ENCODE measurements at places on chromosomes 11 and 22.
A peak's percentile ranks its signal among the peaks of the same experiment; 100 is the strongest.

DNA sequence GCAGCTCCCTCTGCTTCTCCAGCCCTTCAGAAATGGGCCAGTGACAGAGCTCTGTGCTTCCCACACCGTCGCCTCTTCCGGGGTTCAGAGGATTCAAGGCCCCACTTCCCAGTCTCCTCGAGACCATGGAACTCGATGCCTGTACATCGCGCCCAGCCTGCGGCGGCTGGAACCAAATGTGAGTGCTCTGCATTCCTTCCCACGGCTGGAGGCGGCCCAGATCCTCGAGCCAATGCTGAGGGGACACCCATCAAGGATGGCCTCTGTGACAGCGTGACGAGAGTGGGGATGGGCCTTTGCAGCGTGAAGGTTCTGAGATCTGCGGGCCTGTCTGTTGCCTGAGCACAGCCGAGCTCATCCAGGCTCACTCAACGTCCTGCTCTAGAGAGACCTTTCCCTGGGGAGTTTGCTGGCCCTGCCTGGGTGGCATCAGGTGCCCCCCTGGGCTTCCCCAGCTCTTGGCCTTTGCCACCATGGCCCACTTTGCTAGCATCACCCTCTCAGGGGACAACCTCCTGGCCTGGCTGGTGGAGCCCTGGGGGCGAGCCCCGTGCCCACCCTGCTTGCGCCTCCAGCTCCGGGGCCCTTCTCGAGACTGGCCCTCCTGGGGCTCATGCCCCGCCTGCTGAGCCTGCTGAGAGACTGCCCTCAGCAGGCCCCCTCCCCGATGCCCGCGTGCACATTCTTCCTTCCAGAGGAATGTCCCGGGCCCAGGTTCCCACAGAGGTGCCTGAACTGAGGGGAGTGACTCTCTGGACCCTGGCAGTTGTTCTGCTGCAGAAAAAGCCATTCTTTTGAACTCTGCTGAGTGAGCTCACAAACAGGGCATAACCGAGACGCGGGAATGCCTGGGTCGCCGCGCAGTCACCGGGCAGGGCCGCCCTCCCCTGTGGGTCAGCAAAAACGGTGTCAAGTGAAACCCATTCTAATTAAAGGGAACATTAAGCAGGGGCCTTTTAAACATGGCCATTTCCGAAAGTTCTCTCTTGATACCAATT is 7.3 kb upstream of the MYEOV start:
- peaks cover 9% of the 10 kb centered on the region for H3K4me1 ChIP-seq
- H3K27me3 ChIP-seq: no peaks in the 10 kb centered on the region
- DNase-seq: no peak
- no peak overlapping the region for H3K27ac ChIP-seq

DNA sequence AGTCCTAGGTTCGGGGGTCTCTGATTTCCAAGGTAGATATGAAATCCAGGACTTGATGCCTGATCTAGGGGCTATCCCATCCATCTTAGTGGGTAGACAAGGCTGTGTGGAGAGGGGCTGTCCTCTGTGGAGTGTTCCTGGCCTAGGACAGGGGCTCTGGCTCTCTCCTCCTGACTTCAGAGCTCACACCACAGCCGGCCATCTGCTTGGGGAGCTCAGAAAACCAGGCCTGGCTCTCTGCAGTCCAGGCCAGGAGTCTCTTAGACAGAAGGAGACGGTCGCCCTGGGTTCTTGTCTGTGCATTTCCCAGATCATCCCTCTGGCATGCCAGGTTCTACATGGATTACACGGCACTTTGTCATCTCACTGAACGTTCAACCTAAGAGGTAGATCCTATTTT is 17.9 kb downstream of the TUB start:
- no peak for DNase-seq
- peaks cover 32% of the 10 kb centered on the region for H3K36me3 ChIP-seq
- no peaks in the 10 kb centered on the region for H3K4me1 ChIP-seq
- H3K4me3 ChIP-seq: no peak overlapping the region
- H3K27ac ChIP-seq: no peak overlapping the region

- no peaks in the 10 kb centered on the region for H3K27me3 ChIP-seq
- H3K27ac ChIP-seq: 0 out of 2 replicates have a peak overlapping the region, but pooled peaks have one; percentile 22
- H3K4me3 ChIP-seq: no peak overlapping the region
- H3K36me3 ChIP-seq: peaks cover 21% of the 10 kb centered on the region
These were observed 66.4 kb downstream of the SMCO4 start for GRCh38 chr11:93476796-93477195.

GRCh38 chr22:29690476-29690875 is 29.3 kb upstream of the CABP7 start:
- no peak overlapping the region for H3K4me3 ChIP-seq
- H3K4me1 ChIP-seq: peaks cover 51% of the 10 kb centered on the region
- no peaks in the 10 kb centered on the region for H3K27me3 ChIP-seq
- H3K27ac ChIP-seq: peak overlapping the region; percentile 66

- peaks cover 14% of the 10 kb centered on the region for H3K27me3 ChIP-seq
- no peak overlapping the region for H3K4me3 ChIP-seq
- H3K36me3 ChIP-seq: no peaks in the 10 kb centered on the region
- H3K27ac ChIP-seq: no peak overlapping the region
- DNase-seq: no peak
- peaks cover 10% of the 10 kb centered on the region for H3K4me1 ChIP-seq
These were observed 6.7 kb downstream of the GDPD5 start for GRCh38 chr11:75518771-75519653.

GRCh38 chr22:38826386-38826785 is 17.4 kb downstream of the NPTXR start:
- H3K4me1 ChIP-seq: peaks cover 3% of the 10 kb centered on the region
- H3K27ac ChIP-seq: no peak overlapping the region
- H3K27me3 ChIP-seq: no peaks in the 10 kb centered on the region
- H3K36me3 ChIP-seq: no peaks in the 10 kb centered on the region
- H3K4me3 ChIP-seq: no peak overlapping the region
- DNase-seq: no peak

GRCh38 chr22:49608228-49608627 is 219.4 kb downstream of the BRD1 start:
- H3K36me3 ChIP-seq: peaks cover 19% of the 10 kb centered on the region
- DNase-seq: no peak

GRCh38 chr22:46638601-46639431 is 18.6 kb downstream of the GRAMD4 start:
- H3K27ac ChIP-seq: peak overlapping the region; percentile 38
- no peaks in the 10 kb centered on the region for H3K36me3 ChIP-seq
- DNase-seq: no peak
- no peak overlapping the region for H3K4me3 ChIP-seq

- H3K27me3 ChIP-seq: peaks cover 99% of the 10 kb centered on the region
- no peak overlapping the region for H3K27ac ChIP-seq
- H3K4me1 ChIP-seq: peaks cover 51% of the 10 kb centered on the region
- H3K4me3 ChIP-seq: peak overlapping the region; percentile 86
- no peaks in the 10 kb centered on the region for H3K36me3 ChIP-seq
These were observed 100.6 kb upstream of the HSD17B12 start for GRCh38 chr11:43579919-43580276.

GRCh38 chr11:35750981-35751663 is 88.5 kb downstream of the TRIM44 start:
- H3K27ac ChIP-seq: no peak overlapping the region
- no peaks in the 10 kb centered on the region for H3K27me3 ChIP-seq
- H3K36me3 ChIP-seq: peaks cover 7% of the 10 kb centered on the region
- no peak overlapping the region for H3K4me3 ChIP-seq
- H3K4me1 ChIP-seq: peaks cover 9% of the 10 kb centered on the region

GRCh38 chr11:18490736-18491485 is 35.3 kb downstream of the LDHAL6A start:
- H3K27ac ChIP-seq: 0 out of 2 replicates have a peak overlapping the region, but pooled peaks have one; percentile 2
- no peak for DNase-seq
- H3K36me3 ChIP-seq: peaks cover 17% of the 10 kb centered on the region
- no peaks in the 10 kb centered on the region for H3K4me1 ChIP-seq
- H3K4me3 ChIP-seq: no peak overlapping the region

GRCh38 chr11:80856066-80856465 is 1415.2 kb upstream of the TENM4 start:
- no peaks in the 10 kb centered on the region for H3K36me3 ChIP-seq
- no peak for DNase-seq
- H3K4me1 ChIP-seq: 0 out of 2 replicates have a peak, but pooled peaks cover 3% of the 10 kb centered on the region
- H3K27me3 ChIP-seq: no peaks in the 10 kb centered on the region

DNA sequence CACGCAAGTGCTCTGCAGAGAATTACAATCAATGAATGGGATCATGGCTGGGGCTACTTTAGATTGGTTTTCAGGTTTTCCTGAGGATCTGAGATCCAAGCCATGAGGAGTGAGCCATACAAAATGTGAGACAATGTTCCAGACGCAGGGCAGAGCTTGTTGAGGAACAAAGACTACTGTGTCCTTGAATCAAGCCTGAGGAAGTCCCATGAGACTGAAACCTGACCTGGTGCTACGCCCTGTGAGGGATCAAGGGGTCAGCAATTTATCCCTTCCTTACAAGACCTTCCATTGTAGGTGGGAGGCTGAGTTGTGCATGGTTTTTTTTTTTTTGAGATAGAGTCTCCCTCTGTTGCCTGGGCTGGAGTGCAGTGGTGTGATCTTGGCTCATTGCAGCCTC is 2.1 kb downstream of the INCENP start:
- no peaks in the 10 kb centered on the region for H3K27me3 ChIP-seq
- peaks cover 27% of the 10 kb centered on the region for H3K36me3 ChIP-seq
- H3K4me1 ChIP-seq: peaks cover 27% of the 10 kb centered on the region
- no peak overlapping the region for H3K27ac ChIP-seq

GRCh38 chr11:77351281-77351886 is 49.9 kb upstream of the GDPD4 start:
- no peak overlapping the region for H3K27ac ChIP-seq
- no peak for DNase-seq
- no peaks in the 10 kb centered on the region for H3K4me1 ChIP-seq
- no peaks in the 10 kb centered on the region for H3K27me3 ChIP-seq

DNA sequence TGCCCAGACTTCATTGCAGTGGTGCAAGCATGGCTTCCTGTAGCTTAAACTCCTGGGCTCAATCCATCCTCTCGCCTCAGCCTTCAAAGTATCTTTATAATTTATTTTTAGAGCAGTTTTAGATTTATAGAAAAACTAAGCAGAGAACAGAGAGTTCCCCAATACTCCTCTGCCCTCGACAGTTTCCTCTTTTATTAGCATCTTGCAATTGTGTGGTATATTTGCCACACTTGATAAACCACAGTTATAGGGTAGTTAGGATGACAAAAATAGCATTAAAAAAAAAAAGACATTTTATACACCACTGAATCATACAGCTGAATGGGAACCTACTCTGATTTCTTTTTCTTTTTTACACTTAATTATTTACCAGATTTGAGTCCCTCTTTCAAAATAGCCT is 31.2 kb downstream of the MS4A2 start:
- no peak overlapping the region for H3K27ac ChIP-seq
- no peaks in the 10 kb centered on the region for H3K36me3 ChIP-seq
- DNase-seq: no peak
- H3K27me3 ChIP-seq: no peaks in the 10 kb centered on the region

- DNase-seq: no peak
- H3K36me3 ChIP-seq: peaks cover 9% of the 10 kb centered on the region
- peaks cover 15% of the 10 kb centered on the region for H3K4me1 ChIP-seq
- H3K4me3 ChIP-seq: no peak overlapping the region
- H3K27me3 ChIP-seq: no peaks in the 10 kb centered on the region
- peak overlapping the region; percentile 82 for H3K27ac ChIP-seq
These were observed 27.0 kb downstream of the SGSM3 start for GRCh38 chr22:40397396-40397795.

DNA sequence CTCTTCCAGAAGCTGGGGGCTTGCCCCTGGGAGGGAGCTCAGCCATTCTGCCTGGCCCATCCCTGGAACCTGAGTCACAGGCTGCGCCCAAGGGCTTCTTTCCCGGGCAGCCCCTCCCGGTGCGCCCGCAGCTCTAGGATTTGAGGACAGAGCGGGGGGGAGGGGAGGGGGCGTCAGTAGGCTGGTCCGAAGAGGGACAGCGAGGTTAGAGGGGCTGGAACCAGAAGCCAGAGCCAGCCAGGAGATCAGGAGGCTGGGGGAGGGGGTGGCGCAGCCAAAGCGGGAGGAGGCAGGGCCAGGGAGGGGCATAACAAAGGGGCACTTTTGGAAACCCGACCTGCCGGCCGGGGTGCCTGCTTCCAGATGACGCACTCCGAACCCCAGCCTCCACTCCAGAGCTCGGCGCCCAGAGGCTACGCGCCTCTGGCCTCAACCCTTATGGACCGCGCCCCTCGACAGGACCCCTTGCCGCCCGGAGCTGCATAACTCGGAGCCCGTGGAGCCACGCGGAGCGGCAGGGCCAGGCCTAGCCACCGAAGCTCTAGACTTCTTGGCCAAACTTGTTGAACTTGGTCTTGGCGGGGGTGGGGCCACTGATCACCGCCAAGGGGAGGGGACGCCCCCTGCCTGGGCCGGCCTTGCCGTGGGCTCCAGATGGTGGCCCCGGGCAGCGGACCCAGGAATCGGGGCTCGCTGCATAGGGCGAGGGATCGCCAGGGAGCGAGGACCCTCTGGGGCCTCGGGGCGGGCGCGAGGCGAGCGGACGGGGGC is 744 bp downstream of the PACSIN3 start:
- peak; percentile 89 for DNase-seq
- H3K36me3 ChIP-seq: peaks cover 3% of the 10 kb centered on the region
- H3K27ac ChIP-seq: peak overlapping the region; percentile 86
- peaks cover 9% of the 10 kb centered on the region for H3K27me3 ChIP-seq

DNA sequence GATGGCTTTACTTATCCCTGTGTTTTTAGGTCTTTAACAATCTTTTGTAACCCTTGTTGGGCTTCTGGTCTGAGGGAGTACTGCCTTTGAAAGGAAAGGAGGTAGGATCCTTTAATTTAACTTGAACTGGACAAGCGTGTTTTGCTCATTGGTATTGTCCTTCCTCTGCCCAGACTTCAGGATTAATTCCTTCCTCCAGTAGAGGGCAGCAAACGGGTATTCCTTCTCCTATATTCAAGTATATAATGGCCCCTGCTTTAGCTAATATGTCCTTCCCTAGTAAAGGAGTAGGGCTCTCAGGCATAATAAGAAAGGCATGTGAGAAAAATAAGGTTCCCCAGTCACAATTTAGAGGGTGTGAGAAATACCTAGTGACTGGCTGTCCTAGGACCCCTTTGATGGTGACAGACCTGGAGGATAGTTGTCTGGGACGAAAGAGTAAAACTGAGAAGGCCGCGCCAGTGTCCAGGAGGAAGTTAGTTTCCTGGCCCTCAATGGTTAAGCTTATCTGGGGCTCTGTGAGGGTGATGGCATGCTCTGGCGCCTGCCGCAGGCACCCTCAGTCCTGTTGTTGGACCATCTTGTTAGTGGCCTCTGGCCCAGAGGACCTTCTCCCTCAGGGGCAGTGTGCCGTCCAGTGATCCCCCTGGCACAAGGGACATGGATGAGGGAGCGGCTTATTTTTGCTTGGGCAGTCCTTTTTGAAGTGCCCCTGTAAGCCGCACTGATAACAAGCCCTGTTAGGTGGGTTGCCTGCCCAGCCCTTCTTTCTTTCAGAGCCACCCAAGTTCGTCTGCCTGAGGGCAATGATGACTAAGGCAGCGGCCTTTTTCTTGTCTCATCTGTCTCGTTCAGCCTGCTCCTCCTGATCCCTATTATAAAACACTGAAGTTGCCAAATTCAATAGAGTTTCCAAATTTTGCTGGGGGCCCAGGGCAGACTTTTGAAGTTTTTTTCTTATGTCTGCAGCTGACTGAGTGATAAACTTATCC is 51.8 kb downstream of the C11orf71 start:
- no peaks in the 10 kb centered on the region for H3K27me3 ChIP-seq
- peaks cover 11% of the 10 kb centered on the region for H3K36me3 ChIP-seq
- DNase-seq: peak; percentile 34
- peaks cover 9% of the 10 kb centered on the region for H3K4me1 ChIP-seq
- H3K4me3 ChIP-seq: no peak overlapping the region
- H3K27ac ChIP-seq: no peak overlapping the region

GRCh38 chr11:133978794-133979193 is 22.0 kb upstream of the IGSF9B start:
- H3K27me3 ChIP-seq: no peaks in the 10 kb centered on the region
- no peak overlapping the region for H3K4me3 ChIP-seq
- H3K36me3 ChIP-seq: no peaks in the 10 kb centered on the region
- DNase-seq: no peak
- H3K27ac ChIP-seq: no peak overlapping the region
